Fibroblast of skin of right biceps (primary cell): ENCODE measurements at places on chromosomes 11 and 22.

DNA sequence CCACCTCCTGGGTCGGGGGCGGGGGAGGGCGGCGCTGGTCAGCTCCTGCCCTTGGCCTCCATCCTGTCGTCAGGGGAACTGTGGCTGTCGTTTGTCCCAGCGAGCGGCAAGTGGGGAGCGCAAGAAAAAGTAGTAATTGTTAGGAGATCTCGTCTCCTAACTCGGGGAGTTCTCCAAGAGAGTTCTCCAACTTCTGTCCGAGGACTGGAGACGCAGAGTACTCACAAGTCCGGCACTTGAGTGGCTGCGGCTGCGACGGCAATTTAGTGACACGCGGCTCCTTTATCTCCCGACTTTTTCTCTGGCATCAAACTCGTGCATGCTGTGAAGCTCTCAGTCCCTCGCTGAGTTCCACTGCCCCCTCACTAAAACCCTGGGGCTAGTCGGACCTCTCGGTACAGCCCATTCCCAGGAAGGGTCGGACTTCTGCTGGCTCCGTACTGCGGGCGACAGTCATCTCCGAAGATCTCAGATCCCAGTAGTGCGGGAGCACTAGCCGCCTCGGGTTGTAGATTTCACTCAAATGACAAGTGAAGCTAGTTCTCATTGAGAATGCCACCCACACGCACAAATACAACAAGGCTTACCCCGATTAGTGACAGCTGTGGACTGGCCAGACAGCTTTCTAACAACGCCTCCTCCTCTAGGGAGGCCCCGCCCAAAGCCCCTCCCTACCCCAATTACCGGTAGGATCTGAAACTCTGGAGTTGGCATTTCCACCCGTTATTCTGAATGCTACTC lies at the start of gene PGR:
Gene PGR, minus strand, starts transcription at position 611 of the 741 bp plus-strand sequence. CDS start 743 bp downstream, outside the sequence.
- no peak for DNase-seq

- DNase-seq: peak; percentile 30
Observed at GRCh38 chr22:37381489-37381888, 45.8 kb downstream of the ELFN2 start.

DNA sequence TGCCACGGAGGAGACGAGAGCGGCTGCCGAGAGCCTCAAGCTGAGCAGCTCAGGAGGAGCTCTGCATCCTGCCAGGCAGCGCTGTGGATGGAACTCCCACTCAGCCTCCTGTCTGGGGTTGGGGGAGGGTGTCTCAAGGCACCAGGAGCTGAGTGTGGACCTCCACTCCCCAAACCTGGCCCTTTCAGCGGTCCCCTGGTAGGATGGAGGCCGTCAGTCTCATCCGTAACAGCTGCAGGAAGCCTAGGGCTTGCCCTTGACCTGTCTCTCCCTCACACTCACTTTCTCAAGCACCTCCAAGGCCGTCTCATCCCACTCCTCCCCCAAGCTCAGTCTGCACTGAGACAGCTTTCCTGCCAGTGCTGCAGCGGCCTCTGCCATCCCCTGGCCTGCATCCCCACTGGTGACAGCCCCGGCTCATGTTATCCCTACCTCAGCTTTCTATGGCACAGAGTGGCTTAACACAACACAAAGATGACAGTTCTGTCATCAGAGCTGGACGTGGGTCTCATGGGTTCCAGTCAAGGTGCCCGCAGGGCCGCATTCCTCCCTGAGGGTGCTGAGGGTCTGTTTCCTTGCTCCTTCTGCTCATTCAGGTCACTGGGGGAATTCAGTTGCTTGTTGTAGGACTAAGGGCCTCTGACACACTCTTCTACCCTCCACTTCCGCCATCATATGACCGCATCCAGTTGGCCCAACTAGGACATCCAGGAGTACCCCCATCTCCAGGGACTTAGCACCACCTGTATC lies 341.9 kb upstream of the B3GAT1 start:
- DNase-seq: no peak

DNA sequence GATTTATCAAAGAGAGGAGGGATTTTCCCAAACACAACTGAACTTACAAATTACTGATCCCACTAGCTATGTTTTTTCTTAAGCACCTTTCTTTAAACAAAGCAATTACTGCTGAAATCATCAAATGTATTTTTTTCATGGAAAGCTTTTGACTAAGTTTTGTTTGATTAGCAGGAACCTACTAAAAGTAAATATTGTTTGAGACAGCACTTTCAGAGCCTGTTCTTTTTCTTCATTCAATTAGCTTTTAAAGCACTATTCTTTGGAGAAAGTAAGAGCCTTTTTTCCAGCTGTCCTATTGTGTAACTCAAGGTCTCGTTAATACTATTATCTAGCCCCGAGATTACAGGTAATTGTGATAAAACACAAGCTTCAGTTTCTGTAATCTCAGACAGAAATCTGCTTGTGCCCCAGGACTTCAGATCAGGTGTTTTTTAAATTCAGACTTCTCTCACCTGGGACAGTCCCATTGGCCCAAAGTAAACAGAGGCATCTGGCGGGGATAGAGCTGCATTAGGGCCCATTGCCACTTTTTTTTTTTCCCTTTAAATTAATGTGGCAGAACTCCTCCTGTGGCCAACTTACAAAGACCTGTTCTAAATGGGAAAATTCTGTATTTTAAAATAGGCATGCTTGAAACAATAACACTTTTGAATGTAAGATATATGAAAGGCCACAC lies 11.0 kb downstream of the CSTPP1 start:
- DNase-seq: no peak

- DNase-seq: no peak
Observed at GRCh38 chr22:37088750-37089408, 20.6 kb downstream of the TMPRSS6 start.

GRCh38 chr11:57303990-57304579 lies 20.7 kb downstream of the TNKS1BP1 start:
- DNase-seq: peak; percentile 85

DNA sequence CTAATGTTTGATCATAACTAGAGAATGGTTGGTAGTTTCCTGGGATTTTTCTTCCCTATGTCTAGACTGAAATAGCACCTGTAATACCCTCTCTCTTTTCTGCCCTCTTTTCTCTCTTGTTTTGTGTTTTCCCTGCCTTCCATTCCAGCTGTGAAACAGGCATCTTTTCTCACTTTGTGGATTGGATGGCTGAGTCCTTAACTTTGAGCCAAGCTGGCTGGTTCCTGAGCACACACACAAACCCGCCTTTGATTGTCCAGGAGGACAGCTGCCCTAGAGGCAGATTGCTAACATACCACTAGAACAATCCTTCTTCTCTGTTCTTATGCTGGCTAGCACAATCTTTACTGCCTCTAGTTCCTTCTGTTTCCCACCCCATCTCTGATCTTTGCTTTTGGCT lies 17.7 kb downstream of the CTNND1 start:
- no peak for DNase-seq

DNA sequence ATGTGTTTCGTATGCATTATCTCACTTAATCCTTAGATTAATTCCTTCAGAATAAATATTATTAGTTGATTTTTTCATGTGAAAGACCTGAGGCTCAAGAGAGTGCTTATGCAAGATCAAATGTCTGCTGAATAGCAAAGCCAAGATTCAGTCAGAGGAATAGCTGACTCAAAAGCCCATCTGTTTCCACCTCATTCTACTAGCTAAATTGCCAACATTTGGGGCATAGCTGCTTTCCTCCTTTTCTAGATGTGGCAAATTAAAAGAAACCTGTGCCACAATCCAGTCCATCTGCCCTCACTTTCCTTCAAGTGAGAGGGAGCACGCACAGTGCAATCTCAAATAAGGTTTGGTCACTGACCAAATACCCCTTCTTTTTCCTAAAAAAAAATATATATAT lies 121.1 kb downstream of the PAX6 start:
- DNase-seq: no peak

DNA sequence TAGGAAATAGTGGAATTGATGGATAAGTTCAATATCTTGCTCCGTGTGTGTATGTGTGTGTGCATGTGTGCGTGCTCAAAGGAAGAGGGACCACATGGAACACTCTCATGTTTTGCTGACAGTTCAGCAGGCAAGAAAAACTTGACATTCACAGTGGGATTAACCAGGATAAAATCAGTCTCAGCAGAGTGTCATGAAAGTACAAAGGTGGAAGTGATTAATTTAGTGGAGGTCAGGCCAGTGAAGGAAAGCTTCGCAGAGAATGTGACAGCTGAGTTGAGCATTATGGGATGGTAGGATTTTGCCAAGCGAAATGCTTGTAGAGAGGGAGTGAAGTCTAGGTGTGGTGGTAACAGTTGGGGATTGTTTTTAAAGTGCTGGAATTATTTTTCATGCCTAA lies 15.7 kb upstream of the FBXO3 start:
- no peak for DNase-seq

GRCh38 chr11:32510039-32510438 lies 73.6 kb upstream of the EIF3M start:
- DNase-seq: no peak

DNA sequence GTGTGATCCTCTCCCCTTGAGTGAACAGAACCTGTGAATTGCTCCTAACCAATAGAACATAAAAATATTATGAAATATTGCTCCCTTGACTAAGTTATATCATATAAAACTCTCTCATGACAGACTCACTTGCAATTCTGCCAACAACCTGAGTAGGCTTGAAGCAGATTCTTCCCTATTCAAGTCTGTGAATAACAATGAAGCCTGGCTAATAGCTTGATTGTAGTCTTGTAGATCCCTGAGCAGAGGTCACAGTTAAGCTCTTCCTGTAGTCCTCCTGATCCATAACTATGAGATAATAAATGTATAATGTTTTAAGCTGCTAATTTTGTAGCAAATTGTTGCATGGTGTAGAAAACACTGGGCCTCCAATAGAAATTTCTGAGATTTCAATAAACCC lies 540.1 kb upstream of the TENM4 start:
- DNase-seq: no peak

DNA sequence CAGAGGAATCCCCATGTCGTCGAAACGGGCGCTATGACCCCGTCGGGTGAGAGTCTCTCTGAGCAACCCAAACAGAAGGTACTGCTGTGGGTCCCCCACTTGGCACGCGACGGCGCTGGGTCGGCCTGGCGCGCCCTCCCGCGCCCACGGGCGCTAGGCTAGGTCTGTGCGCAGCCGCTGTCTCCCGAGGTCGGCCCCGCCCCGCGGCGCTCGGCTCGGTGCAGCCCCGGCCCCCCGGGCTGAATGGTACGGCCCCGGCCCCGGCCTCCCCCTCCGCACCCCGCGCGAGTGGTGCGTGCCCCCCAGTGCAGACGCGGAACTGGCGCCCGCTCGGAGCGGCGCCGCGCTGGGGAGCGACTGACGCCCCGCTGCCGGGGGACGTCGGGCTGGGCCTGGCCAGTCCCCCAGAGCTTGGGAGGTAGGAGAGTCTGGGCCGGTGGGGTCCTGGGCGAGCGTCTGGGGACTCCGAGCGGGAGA lies at the start of gene MADD:
Gene MADD, plus strand, starts transcription at position 305 of the 477 bp plus-strand sequence.
- peak; percentile 89 for DNase-seq

- DNase-seq: peak; percentile 34
Observed at GRCh38 chr11:10893714-10894151, 35.9 kb upstream of the ZBED5 start.

- DNase-seq: no peak
Observed at GRCh38 chr11:75586395-75586794, 24.3 kb downstream of the SERPINH1 start.

- no peak for DNase-seq
Observed at GRCh38 chr11:3231851-3232744, at the start of gene MRGPRE. MRGPRE (minus strand) TSS chr11:3232417; CDS start chr11:3228799, 3,618 bp downstream.

DNA sequence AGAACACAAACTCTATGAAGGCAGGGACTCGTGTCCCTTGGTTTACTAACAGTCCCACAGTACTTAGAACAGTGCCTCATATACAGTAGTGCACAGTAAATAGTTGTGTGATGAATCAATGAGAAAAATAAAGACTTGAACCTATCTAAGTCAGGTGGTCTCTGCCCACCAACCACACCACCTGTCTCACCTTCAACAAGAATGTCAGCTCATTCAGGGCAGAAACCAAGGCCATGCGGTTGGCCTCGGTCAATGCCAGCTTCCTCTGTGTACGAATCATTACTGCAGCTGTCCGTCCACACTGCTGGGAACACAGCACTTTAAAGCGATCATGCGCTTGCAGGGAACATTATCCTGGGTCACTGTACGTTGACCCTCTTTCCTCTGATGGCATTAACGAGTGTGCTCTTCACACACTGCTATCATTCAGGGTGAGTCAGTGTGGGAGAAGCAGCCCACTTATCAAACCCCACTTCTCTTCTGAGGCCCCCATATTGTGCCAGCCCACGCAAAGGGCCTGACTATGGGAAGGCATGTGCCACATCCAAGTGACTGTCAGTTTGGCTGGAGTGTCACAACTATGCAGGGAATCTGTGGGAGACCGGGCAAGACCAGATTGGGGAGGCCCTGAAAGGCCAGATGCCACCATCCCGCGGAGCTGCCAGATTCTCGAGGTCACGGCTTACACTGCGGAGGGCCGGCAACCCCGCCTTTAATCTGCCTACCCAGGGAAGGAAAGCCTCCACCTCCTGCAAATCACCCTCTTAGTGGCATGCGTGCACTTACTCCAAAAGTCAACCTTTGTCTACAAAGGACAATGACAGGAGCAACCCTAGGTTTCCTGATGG lies 36.1 kb downstream of the LARGE1 start:
- no peak for DNase-seq

DNA sequence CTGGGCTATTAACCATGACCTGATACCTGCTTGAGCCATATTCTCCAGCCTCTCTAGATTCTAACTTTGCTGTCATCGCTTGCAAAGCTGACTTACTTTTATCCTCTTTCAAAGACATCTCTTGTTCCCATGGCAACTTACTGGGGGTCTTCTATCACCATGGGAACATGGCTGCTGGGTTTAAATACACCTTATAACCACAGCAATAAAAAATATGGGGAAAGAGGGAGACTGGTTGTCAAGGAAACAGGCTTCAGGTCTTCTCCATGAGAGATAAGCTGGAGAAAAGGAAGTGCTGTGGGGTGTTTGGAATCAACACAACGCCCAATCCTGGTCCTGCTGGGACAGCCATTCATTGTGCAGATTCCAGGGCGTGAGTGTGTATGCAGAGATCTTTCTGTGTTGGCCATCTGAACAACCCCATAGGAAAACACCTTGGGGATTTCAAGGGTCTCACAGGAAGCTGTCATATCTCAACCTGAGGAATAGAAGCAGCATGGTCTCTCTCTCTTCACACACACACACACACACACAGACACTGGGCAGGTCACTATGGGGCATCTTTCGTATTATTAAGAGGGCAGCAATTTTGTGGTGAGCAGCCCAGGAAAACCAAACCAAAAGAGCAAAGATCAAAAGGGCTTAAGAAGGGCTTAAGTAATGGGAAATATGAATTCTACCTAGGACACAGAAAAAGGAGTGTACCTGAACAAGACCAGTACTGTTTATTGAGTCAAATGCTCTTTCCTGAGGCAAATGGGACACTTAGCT lies 344.7 kb upstream of the NCAM1 start:
- DNase-seq: no peak

- DNase-seq: no peak
Observed at GRCh38 chr22:50620593-50621355, 7.2 kb downstream of the ARSA start.
